Esophagus mucosa (tissue), 1 donor: ENCODE measurements at places on chromosomes 7 and 10. TPM values are rescaled to one million over a fixed set of nuclear protein-coding genes. Genes with fewer than 3 reads are reported as not detected.

The DDC gene
- not detected for total RNA-seq

The ACHE gene
- total RNA-seq, result 0.44 TPM

The C7orf33 gene
- not detected for total RNA-seq

The TMEM72 gene
- total RNA-seq, result not detected

The SLC26A5 gene
- total RNA-seq, result not detected

The OPALIN gene
- total RNA-seq, result not detected

The GPER1 gene
- 1.6 TPM for total RNA-seq

The TUBB8 gene
- not detected for total RNA-seq

The CEP55 gene
- total RNA-seq, result 17.8 TPM

The CCL26 gene
- not detected for total RNA-seq

The UNCX gene
- not detected for total RNA-seq

The MALRD1 gene
- 0.08 TPM for total RNA-seq

The LIPM gene
- not detected for total RNA-seq

The INTS15 gene
- total RNA-seq, result 13.7 TPM
